Activated T-helper 1 cell treated with anti-CD3 and anti-CD28 coated beads, Interleukin-2, amount 50 U/mL, for 16 hours (primary cell): ENCODE measurements at places on chromosomes 11 and 22.
A peak's percentile ranks its signal among the peaks of the same experiment; 100 is the strongest.

DNA sequence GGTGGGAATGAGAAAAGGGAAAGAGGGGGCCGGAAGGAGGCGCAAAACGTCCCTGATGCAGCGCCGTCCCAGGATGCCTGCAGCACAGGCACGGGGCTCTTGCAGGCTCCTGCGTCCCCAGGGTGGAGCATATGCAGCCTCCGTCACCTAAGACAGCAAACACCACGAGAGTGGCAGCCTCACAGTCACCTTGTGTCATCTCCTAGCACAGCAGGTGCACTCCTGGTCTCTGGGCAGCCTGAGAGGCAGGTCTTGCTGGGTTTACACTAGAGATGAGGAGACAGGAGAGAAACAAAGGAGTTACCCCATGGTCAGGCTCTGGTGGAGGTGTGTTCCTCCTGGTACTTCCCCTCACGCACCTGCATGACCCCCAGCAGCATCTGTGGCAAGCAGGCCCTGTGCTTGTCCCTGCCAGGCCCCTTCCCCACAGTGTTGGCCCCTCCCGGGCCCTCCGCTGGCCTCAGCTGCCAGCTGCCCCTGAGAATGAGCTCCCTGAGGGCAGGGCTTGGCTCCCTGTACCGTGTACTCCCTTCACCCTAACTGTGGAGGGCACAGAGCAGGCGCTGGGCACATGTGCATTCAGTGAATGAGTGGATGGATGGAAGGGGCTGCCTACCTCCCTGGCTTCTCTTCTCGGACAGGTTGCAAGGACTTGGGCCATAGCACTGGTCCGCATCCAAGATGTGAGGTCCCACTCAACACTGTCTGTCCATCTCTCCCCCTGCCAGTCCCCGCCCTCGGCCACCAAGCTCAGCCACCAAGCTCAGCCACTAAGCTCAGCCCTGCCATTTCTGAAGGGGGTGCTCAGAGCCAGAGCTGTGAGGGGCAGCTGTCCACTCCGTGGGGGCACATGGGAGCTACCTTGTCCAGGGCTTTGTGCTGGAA lies 988.6 kb downstream of the BRD1 start:
- no peak for DNase-seq

GRCh38 chr11:43517518-43517917 lies 158.8 kb downstream of the TTC17 start:
- no peak for DNase-seq

DNA sequence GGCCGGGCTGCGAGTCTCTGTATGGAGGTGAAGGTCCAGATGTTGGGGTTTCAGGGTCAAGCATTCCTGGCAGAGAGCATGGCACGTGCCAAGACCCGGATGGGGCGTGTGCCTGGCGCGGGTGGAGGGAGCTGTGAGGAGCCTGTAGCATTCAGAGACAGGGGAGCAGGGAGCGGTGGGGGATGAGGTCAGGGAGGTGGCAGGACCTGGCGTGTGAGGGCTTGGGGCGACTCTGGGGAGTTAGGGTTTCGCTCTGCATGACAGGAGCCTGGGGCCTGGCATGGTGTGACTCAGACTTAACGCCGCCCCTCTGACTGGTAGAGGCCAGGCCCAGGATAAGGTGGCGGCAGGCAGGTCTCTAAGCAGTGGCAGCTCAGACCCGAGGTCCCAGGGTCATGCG lies 103.0 kb downstream of the KCNQ1 start:
- no peak for DNase-seq

GRCh38 chr11:44774108-44774507 lies 47.3 kb downstream of the TSPAN18 start:
- no peak for DNase-seq

GRCh38 chr22:49404020-49404419 lies 423.7 kb downstream of the BRD1 start:
- DNase-seq, result no peak

DNA sequence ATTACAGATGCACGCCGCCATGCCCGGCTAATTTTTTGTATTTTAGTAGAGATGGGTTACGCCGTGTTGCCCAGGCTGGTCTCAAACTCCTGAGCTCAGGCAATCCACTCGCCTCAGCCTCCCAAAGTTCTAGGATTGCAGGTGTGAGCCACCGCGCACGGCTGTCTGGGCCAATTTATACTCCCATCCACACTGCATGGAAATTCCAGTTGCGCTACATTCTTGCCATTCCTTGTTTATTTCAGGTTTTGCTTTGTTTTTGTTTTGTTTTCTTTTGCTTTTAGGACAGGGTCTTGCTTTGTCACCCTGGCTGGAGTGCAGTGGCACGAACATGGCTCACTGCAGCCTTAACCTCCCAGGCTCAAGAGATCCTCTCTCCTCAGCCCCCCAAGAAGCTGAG lies 11.0 kb upstream of the CAPRIN1 start:
- no peak for DNase-seq

- no peak for DNase-seq
Measured at GRCh38 chr11:35650467-35650866, 12.1 kb upstream of the TRIM44 start.

- no peak for DNase-seq
Measured at GRCh38 chr11:94946812-94947211, 26.5 kb downstream of the CWC15 start.

- no peak for DNase-seq
Measured at GRCh38 chr11:13669544-13670488, 1.3 kb downstream of the FAR1 start.

- no peak for DNase-seq
Measured at GRCh38 chr11:43567396-43567975, 113.1 kb upstream of the HSD17B12 start.

GRCh38 chr22:38504731-38505540 lies 1.2 kb downstream of the DDX17 start:
- DNase-seq, result peak; percentile 30

- DNase-seq, result no peak
Measured at GRCh38 chr22:36183446-36183845, 18.2 kb downstream of the APOL4 start.

DNA sequence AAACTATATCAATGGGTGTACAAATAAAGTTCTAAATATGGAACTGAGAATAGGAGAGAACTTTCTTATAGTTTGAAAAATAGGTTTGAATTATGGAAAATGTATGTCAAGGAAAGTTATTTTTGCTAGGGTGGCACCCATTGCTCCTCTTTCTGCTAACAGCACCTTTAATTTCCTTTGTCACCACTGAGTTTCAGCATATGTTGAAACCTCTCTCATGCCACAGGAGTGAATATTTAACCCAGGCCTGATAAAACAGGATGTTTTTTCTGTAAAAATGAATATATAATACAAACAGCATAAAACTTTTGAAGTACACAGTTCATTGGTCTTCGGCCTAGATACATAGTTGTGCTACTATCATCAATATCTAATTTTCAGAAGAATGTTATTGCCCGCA lies 385.5 kb upstream of the ANO5 start:
- DNase-seq, result no peak

GRCh38 chr22:49447837-49448236 lies 379.8 kb downstream of the BRD1 start:
- DNase-seq, result no peak

DNA sequence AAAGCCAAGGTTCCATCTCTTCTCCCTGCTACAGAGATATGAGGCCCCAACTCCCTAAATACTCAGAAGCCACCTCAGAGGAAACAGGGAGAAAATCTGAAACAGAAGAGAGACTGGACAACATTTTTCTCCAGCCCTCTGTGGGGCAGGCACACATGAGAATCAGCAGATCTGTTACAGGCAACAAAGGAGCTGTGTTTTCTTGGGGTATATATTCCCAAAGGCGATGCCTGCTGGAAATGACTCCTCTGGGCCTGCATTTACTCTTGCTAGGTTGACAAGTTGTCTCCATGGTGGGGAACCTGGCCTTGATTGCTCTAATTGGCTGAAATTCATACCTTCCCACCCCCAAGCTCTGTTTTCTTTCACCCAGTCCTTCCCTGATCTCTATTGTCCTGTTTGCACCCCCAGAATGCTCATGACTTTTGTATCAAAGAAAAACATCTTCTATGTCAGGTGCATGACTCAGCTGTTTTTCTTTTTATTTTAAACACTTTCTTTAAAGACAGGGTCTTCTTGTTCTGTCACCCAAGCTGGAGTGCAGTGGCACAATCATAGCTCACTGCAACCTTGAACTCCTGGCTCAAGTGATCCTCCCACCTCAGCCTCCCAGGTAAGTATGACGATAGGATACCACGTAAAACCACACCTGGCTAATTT lies 23.5 kb upstream of the P2RY6 start:
- no peak for DNase-seq

GRCh38 chr11:67500484-67500821 lies 4.7 kb downstream of the PITPNM1 start:
- no peak for DNase-seq

- no peak for DNase-seq
Measured at GRCh38 chr11:10561043-10561818, 7.2 kb downstream of the LYVE1 start.

- DNase-seq, result no peak
Measured at GRCh38 chr22:37206841-37207821, 5.1 kb downstream of the SSTR3 start.

DNA sequence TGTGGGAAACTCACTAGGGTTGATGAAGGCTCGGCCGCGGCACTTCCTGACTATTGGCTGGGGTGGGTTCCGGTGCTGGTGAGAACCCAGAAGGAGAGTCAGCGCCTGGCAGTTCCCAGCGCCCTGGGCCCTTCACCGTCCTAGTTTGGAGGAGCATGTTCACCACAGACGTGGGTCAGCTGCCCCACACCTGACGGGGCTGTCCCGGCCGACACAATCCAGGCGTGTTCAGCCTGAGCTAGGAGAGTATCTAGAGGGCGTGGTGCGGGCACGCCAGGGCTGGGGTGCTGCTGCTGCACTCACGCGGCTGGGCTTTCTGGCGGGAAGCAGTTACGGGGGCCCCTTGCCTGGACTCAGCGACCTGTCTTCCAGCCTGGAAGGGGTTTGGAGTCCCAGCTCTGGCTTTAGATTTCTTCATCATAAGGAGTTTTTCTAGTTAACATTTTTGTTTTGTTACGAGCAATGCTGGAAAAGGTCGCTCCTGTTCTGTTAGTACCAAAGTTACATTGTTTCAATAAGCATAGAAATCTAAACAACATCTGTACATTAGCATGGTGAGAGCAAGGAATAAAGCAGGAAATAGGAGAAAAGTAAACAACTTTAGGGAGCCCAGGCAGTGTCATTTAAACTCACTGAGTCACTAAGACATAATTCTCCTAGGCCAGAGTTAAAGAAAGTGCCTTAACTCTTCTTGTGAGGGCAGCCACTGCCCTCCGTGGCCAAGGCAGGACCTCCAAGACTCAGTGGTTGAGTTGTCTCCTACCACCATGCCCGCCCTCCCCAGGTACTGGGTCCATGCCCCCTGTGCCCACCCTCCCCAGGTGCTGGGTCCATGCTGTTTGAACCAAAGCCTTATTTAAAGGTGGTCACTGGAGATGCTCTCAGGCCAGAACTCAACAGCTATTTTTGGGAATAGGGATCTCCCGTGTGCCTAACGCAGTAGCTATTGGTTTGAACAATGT lies 12.1 kb upstream of the ADORA2A start:
- DNase-seq, result no peak

DNA sequence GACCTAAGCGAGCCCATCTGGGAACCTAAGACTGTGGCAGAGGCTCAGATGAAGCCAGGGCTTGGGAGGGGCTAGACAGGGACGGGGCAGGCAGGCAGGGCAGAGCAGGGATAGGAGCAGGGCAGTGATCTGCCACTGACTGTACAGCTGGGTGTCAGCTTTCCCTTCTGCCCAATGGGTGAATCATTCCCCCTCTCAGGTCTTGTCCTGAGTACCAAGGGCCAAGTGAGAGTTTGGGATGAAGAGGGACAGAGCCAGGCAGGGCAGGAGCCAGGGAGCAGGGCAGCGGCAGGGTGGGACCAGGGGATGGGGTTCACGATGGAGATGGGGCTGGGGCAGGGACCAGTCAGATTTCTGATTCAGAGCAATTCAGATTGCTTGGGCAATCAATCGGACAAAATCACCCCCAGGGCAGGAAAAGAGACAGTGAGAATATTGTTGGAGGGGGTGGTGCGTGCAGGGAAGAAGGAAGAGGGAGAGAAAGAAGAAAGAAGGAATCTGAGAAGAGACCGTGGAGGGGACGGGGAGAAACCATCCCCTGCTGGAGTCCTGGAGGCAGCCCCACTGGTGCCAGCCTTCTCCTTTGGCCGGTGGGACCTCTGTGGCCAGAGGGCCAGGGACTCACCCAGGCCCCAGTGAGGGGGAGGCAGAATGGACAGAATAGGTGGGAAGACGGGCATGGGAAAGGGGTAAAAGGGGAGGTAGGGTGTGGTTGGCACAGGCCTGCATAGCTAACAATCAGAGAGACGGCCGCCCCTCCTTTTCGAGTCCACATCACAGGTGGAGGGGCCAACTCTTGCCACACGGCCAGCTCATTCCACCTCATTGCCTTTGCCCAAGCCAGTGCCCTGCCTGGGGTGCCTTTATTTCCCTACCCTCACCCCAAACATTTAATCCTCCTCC lies 47.2 kb downstream of the CYTH4 start:
- no peak for DNase-seq

GRCh38 chr11:47572715-47573255 lies 6.0 kb downstream of the KBTBD4 start:
- no peak for DNase-seq
